Left cardiac atrium (tissue), 4 donors: ENCODE measurements at places on chromosomes 1 and 21. TPM values are rescaled to one million over a fixed set of nuclear protein-coding genes. Genes with fewer than 3 reads are reported as not detected.
A peak's percentile ranks its signal among the peaks of the same experiment; 100 is the strongest.

DNA sequence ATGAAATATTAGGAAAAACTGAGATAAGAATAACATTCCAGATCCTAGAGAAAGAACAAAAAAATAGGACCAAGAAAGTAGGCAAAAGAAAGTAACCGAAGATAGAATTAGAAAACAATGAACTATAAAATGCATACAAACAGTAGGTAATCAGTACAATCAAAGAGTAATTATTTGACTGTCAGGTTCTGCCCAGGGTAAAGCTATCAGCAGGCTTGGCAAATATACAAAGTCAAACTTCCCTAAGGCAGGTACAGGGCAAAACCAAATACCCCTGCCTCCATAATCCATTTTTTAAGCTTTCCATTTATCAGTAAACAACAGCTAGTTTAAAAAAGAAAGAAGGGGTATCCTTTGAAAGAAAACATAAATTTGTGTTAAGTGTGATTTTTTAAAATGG lies 44.4 kb downstream of the TESK2 start:
- no peak for DNase-seq

- DNase-seq: no peak
These were observed 11.4 kb downstream of the SMAP2 start for GRCh38 chr1:40384887-40385286.

- DNase-seq: peak; percentile 90
These were observed 816 bp downstream of the IL6R start for GRCh38 chr1:154405747-154406571.

DNA sequence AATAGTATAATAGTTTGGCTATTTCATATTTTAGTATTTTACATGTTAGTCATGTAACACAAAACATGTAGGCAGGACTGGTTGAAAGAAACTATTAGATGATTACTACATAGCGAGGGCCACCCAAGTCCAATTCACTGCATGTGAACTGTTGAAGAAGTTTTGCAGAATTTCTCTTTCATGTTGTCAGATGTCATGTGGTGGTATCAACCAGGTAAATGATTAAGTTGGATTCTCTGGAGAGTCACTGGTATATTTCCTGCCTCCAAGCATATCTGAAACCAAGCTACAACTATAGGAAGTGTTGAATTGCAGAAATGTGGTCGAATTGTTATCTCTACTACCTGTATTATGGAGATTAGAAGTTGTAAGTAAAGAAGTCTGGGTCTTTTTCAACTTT lies 137.8 kb upstream of the DPYD start:
- DNase-seq: no peak

Gene FABP3
- 2,432 TPM for total RNA-seq

DNA sequence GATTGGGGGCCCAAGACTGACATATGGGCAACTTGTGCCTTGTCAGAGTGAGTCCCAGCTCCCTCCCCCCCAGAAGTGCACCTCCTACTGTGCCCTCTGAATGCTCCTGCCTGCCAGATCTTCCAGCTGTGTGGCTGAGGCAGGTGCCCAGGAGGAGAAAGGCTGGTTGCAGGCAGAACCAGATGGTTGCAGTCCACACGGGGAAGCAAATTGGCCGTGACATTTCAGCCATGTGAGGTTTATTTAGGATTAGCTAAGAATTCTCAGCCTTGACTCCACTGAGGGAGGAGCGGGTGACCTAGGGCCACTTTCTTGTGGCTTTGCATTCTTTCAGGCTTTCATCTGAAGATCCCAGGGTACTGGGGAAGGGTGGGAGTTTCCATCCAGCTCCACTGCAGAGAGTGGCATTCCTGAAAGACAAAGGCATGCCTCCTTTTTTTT lies 33.8 kb downstream of the PEX14 start:
- DNase-seq: no peak

- DNase-seq: no peak
These were observed 227.2 kb downstream of the KCNJ6 start for GRCh38 chr21:37688952-37689659.

DNA sequence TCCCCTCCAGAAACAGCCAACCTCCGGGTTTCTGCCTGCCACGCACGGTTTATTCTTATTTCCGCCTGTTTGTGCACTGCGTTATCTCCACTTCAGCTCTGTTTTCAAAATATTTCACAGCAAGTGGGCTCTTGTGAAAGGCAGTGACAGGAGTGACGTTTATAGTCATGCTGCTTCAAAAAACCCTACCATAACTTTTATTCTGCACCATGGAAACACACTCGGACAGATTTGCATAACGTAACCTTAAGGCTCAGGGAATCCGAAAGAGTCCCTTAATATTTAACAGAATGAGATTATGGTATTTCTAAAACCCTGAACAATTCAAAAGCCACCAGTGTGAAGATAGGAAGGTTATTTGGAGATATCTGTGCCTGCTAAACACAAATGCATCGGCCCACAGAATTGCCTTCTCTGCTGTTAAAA lies 782 bp upstream of the SDE2 start:
- no peak for DNase-seq

DNA sequence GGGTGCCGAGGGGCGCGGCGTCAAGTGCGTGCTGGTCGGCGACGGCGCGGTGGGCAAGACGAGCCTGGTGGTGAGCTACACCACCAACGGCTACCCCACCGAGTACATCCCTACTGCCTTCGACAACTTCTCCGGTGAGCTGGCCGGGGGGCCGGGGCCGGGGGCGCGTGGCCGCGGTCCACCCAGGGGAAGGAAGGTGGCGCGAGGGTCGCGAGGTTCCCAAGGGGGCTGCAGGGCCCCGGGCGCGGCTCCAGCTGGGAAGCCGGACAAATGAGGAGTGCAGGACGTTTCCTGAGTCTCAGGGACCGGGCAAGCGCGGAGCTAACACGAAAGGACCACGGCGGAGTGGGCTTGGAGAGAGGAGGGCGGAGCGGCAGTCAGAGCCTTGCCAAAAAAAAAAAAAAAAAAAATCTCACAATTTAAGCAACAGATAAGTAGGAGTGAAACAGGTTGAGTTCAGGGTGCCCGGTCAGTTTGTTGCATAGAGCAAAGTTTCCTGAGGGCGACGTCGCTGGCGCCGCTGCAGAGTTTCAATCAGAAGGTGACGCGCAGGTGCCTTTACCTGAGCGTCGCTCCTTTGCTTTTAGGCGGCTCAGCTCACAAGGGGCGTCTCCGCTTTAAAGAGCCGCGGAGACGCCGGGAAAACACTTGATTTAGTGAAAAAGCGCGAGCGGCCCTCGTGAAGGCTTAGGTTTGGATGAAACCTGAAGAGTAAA lies 750 bp downstream of the RHOU start:
- DNase-seq: peak; percentile 64

DNA sequence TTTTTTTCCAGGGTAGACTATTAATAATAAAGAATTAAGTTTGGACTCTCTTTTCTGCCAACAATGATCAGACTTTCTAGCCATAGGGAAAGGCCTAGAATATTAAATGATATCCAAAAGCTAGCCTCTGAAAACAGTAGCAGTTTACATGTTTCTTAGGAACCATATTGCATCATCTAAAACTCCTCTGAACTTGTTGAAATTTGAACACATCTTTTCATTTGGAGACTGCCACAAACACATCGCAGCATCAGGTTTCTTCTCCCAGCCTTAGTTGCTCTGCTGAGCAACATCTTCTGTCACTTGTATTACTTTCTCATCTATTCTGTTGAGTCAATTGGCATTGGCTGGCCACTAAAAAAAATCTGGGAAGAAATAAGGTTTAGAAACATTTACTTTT lies 63.2 kb upstream of the GNG4 start:
- DNase-seq: no peak

- DNase-seq: no peak
These were observed 460.5 kb downstream of the SIPA1L2 start for GRCh38 chr1:232169436-232169835.

- DNase-seq: no peak
These were observed 98.2 kb downstream of the DHRS3 start for GRCh38 chr1:12519693-12520364.

- DNase-seq: no peak
These were observed 36.2 kb upstream of the GADD45A start for GRCh38 chr1:67648582-67649326.

DNA sequence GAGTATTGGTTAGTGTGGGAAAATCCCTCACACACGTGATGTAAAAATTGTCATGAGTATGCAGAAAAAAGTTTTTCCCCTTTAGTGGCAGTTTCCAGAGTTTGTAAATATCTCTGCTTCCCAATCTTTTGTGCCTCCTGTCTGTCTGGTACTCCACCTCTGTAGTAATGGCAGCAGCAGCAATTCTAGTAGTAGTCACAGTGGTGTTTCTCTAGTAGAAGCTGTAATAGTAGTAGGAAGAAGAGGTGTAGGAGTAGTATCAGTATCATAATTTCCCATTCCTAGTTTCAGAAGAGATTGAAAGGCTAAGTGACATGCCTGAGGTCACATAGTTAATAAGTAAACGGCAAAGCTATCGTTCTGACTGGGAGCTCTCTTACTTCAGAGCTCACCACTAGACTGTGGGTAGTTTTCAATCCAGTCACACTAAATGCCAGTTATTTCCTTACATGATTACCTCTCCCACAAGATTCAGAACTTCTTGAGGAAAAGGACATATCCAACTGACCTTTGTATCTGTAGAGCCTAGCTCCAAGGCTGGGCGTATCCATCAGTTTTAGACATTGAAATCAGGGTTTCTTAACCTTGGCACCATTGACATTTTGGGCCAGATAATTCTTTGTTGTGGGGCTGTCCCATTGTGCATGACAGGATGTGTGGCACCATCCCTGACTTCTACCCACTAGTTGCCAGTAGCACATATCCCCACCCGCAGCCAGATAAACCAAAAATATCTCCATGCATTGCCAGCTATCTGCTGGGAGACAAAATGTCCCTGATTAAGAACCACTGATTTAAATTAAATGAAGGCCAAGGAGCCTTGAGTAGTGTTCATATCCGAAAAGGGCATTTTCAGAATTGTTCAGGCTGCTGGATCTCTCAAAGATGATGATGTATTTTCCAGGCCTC lies 135.9 kb downstream of the FGGY start:
- no peak for DNase-seq

- no peak for DNase-seq
These were observed 60.4 kb downstream of the PRDM2 start for GRCh38 chr1:13760340-13760739.

Gene TMIGD3
- total RNA-seq: 4.0 TPM

Gene CRYBG2
- total RNA-seq: not detected

DNA sequence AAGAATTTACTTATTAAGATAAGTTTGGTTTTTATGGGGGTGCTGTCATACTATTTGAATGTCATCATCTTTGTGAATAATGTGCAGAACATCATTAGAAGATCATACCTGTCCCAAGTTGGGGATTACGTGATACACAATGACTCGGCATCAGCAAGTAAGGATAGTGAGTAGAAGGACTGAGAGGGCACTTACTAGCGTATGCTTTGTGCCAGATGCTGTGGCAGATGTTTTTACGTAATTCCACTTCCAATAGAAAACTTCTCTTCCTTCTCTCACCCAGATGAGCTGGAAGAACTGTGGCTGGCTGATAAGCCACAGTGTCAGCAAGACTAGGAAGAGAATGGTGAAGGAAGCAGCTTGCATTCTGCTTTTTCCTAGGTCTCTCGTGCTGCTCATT lies 28.1 kb upstream of the TGFB2 start:
- DNase-seq: no peak

- DNase-seq: no peak
These were observed 47.9 kb downstream of the KLHDC7A start for GRCh38 chr1:18528616-18529015.

- DNase-seq: no peak
These were observed 406.7 kb downstream of the RPS6KC1 start for GRCh38 chr1:213457733-213458132.

GRCh38 chr1:201176940-201177339 lies 13.7 kb upstream of the IGFN1 start:
- DNase-seq: no peak

- DNase-seq: no peak
These were observed 80.0 kb upstream of the PRRC2C start for GRCh38 chr1:171405391-171405714.

Gene GNAI3
- 4.6 TPM for total RNA-seq

Gene AMY1C
- not detected for total RNA-seq

DNA sequence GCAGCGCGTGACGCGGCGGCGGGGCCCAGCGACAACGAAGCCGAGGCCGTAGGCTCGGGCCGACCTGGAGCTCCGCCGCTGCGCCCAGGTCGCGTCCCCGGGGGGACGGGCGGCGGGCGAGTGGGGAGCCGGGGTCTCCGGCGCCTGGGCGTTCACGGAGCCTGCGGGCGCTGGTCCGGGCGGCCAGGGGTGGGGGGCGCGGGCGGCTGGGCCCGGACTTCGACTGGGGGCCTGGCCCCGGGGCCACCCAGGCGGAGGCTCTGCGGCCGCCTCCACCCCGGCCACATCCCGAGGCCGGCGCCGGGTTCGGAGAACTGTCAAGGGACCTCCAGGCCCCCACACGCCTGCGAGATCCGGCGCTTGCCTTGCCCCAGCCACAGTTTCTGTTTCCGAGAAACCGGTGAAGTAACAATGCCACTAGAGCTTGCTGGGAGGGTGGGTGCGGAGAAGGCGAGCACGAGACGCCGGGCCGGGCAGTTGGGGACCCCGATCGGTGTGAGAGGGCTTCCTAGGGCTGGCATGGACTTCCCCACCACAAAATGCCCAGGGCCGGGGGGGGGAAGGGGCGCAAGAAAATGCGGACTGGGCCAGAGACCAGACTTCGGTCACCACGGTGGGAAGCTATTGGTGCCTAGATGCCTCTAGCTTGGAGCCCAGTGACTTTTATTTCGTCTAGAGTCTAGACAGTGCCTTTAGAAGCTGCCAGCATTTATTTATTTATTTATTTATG lies 501 bp downstream of the FBXO6 start:
- peak; percentile 59 for DNase-seq

GRCh38 chr1:33393991-33394390 lies 36.9 kb downstream of the PHC2 start:
- DNase-seq: no peak

DNA sequence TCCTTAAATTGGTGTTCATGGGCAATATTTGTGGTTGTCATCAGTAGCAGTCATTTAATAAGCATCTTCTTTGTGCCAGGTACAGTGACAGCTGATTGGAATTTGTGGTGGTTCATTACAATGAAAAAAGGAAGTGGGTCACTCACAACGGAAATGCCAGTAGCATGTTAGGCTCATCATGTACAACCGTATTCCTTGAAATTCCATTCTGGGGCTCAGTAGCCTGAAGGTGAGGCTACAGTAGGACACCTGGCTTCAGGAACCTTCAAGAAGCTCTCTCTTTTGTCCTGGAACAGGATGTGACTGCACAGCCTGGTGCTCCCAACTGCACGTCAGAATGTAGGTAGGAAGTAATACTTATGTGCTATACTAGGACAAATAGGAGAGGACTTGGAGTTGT lies 93.9 kb downstream of the ST3GAL3 start:
- no peak for DNase-seq

DNA sequence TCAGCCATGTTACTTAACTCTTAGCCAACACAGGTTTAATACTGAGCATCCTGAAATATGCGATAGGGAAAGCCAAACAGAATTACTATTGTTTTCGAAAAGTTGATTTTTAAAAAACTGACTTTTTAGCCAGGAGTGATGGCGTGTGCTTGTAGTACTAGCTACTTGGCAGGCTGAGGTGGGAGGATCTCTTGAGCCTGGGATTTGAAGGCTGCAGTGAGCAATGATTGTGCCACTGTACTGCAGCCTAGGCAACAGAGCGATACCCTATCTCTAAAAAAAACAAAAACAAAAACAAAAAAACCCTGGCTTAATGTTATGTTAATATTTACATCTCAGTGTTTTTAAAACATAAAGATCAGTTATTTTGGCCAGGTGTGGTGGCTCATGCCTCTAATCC lies 16.7 kb downstream of the NMNAT1 start:
- no peak for DNase-seq
